Activated naive CD8-positive, alpha-beta T cell treated with anti-CD3 and anti-CD28 coated beads, Interleukin-2, amount 50 U/mL, for 24 hours (primary cell): ENCODE measurements at places on chromosomes 7 and 10.

DNA sequence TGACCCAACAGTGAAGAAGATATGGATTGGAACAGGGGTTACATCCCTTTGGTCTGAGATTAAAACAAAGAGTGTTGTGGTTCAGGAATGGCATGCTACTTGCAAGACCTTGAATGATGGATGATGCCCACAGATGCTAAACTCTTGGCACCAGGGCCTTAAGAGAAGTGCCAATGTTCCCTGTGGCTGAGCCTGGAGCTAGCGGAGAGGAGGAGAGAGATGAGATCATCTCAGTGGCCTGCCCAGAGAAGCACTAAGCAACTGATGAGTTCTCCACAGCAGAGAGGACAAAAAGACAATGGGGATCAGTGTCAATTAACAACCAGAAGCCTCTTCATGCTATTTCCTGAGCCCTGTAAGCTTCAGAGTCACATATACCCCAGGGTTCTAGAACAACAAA, 97.8 kb downstream of the ELAPOR2 start:
- no peak for DNase-seq

- no peak for DNase-seq
Observed at GRCh38 chr7:130650611-130651120, 17.9 kb downstream of the COPG2 start.

DNA sequence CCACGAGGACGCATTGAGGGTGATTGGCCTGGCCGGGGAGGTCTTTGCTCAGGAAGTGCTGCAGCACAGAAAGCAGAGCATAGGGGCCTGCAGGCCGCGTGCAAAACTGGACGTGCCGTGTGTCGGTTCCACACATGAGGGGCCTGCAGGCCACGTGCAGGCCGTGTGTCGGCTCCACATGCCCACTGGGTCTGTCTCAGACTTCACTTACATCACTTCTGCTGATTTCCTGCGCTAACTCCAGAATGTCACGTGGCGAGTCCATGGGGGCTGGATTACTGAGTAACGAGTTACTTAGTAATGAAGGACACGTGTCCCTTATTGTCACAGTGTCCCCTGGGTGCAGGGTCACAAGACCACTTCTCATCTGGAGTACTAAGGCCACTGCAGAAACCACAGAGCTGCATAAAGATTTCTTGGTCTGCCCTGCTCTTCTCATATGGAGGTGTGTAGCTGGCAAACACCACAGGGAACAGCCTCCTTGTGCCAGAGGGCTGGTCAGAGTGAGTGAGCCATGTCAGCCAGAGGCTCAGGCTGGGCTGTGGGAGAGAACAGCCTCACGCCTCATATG, 60.8 kb downstream of the GDI2 start:
- DNase-seq, result no peak

- no peak for DNase-seq
Observed at GRCh38 chr10:28127881-28128280, 129.0 kb upstream of the ODAD2 start.

- DNase-seq, result no peak
Observed at GRCh38 chr7:148727501-148728278, 29.0 kb downstream of the CUL1 start.
